ENCODE measurements at places on chromosomes 3 and 15.

DNA sequence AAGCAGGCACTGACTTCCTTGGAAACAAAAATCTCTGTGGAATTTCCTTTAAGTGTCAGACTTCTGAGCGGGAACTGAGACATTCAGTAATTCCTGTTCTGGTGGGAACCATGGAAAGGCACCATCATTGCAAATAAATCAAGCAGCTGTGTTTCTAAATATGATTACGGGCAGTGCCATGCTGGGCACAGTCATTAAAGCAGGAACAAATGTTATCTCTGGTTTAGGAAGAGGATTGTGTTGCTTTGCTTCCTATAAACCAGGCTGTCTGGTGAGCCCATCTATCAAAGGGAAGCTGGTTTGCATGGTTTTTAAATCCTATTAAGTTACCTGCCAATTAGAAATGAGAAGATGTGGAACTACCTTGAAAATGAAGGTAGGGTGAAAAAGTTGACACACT, 86.7 kb downstream of the EBLN2 start:
- no peak for DNase-seq

DNA sequence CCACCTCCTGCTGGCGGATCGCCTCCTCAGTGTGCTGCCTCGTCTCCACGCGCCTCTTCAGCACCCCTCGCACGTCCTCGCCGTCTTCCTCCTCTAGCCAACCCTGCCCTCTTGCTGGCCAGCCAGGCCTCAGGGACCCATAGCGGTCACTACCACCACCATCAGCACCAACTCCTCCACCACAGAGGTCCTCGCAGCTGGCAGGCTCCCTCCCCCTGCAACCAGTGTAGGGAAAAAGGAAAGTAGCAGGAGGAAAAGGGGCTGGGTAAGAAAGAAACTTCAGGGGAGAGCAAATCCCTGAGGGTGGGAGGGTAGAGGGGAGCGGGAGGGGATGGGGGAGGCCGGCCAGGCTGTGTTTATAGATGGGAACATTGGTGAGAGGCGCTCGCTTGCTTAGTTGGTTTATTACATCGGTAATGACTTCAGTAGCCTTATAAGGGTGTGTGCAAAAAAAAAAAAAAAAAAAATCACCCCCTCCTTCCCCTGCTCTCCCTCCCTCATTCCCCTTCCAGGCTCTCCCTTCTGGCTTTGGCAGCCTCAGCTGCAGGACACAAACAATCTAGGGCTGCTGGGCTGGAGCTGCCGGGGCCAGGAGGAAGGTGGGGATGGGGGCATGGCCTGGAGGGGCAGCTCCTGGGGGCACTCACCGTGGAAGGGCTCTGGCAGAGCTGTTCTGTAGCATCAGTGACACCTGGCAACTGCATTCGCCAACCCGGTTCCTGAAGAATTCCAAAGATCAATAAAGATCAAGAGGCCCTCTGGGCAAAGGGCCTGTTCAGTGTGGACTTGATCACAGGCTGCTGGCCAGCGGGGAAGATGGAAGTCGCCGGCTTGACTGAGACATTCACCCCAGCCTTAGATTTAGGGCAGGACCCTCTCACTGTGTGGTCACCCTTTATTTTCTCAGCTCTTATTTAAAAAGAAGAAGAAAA, 116.2 kb upstream of the HACD2 start:
- DNase-seq = peak; percentile 56

DNA sequence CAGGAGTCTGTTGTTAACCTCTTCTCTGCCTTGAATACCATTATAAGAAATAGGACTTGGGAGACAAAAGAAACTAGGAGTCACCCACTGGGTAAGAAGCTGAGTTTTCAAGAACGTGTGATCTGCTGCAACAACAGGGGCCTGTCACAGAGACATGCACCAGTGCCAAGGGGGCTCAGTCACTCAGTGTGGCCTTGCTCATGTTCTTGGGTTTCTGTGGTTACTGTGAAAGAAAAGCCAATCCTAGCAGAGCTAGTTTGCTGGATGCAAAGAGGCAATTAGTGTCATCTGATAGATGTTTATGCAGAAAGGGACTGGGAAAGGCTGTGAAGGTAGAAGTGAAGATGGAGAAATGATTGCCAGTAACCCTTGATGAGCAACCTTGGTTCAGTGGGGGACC, 126.3 kb downstream of the IQCH start:
- no peak for DNase-seq

DNA sequence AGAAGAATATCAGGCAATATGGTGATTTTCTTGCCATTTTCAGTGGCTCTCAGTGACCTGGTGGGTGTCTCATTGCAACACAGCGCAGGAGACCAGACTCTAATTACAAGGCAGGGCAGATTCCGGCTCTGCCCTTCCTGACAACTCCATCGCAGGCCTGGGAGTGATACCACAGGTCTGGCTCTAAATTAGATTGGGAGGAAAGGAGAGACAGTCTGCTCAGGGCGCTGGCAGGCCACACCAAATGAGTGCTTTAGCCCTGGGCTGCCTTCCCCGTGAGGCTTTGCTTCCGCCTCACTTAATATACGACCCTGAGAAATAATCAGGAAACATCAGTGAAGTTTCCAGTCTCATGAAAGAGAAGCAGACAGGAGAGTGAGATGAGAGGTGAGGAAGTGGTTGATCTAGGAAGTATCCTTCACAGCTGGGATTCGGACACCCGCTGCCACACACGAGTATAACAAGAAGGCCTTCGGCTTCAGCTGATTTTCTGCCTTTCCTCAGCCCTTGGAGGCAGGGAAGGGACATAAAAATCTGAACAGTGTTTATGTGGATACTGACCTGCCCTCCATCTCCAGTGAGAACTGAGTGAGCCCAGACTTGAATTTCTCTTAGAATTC, 73.7 kb upstream of the PROK2 start:
- DNase-seq = no peak

GRCh38 chr3:76826861-76827260, 213.0 kb upstream of the ROBO2 start:
- DNase-seq = no peak

GRCh38 chr3:18302517-18302916, 122.6 kb downstream of the SATB1 start:
- peak; percentile 37 for DNase-seq

DNA sequence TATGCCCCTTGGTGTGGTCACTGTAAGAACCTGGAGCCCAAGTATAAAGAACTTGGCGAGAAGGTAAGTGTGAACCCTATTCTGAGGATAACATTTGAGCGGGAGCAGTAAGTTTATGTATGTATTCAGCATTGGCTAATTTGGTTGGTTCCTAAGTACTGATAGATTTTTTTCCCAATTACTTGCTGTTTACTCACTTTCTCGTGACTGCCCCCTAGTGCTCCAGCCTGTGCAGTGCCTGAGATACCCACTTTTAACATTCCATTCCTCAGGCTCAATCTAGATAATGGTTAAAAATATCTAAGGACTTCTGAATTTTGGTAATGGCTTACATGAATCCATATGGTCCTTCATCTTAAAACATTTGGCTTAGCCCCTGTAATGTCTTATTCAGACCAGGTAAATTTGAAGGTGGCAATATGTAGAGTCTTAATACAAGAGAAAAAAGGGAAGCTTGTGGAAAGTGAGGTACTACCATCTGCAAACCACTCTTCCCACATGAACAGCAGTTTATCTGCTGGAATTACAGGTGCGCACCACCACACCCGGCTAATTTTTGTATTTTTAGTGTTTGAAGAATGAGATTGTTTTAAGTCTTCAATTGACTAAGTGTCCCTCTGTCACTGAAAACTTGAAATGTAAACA, 7.1 kb downstream of the ELL3 start:
- DNase-seq = peak; percentile 67

DNA sequence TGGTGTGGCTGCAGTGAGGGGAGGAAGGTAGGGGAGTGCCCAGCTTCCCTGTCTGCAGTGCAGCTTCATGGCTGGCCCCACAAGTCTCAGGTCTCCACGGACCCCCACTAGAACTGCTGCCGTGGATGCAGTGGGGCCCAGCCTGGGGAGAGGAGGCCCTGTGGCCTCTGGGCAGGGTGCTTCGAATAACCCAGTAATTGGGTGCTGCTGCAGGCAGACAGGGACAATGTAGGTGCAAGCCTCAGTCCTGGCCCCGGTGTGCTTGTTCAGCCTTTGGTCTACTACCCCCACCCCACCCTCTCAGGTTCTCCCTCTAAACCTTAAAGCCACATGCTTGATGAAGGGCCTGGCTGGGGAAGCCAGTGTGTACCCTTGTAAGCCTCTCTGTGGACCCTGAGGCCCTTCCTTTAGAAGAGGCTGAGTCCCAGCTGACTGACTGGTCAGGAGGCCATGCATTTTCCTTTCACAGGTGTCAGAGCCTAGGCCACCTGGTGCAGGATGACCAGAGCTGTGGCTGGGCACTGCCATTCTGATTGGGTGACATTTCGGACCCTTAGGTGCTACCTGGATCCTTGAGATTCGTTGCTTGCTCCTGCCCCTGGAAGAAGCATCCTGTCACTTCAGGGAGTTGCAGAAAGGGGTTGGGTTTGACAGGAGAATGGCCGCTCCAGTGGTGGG, 21.1 kb upstream of the EXOG start:
- DNase-seq = no peak

GRCh38 chr15:67296684-67297083, 42.1 kb downstream of the IQCH start:
- DNase-seq = no peak

GRCh38 chr3:124620600-124621063, 109.6 kb upstream of the UMPS start:
- DNase-seq = peak; percentile 28

- peak; percentile 70 for DNase-seq
Observed at GRCh38 chr15:66619152-66619903, 53.5 kb upstream of the LCTL start.

DNA sequence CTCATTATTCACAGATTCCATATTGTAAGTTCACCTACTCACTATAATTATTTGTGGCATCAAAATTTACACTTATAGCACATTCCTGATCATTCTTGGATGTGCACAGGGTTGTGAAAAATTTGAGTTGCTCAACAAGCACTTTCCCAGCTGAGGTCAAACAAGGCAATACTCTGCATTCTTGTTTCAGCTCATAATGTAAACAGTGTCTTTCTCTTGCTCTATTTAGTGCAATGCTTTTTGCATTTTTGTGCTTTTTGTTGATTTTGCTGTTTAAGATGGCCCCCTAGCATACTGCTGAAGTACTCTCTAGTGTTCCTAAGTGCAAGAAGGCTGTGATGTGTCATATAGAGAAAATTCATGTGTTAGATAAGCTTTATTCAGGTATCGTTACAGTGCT, 66.7 kb upstream of the TNIK start:
- peak; percentile 83 for DNase-seq

GRCh38 chr3:49263159-49263889, 13.7 kb downstream of the C3orf62 start:
- no peak for DNase-seq

- DNase-seq = no peak
Observed at GRCh38 chr15:42692536-42692935, 44.4 kb downstream of the CDAN1 start.

DNA sequence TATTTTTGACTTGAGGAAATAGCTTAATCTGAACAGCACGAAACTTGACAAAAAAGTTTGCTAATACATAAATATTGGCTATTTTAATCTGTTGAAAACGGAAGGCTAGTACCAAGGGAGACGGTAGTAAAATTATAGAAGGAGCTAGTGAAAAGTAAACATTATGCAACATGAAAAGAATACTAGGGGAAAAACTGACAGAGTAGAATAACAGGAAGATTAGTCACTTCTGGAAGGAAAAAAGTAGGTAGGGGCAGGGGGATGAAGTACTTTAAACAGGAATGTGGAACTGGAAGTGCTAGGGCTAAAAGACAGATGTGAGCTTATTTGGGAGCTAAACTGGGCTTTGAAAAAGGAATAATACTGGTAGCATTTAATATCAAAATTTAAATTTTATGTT, 60.1 kb downstream of the MBNL1 start:
- DNase-seq = peak; percentile 81

DNA sequence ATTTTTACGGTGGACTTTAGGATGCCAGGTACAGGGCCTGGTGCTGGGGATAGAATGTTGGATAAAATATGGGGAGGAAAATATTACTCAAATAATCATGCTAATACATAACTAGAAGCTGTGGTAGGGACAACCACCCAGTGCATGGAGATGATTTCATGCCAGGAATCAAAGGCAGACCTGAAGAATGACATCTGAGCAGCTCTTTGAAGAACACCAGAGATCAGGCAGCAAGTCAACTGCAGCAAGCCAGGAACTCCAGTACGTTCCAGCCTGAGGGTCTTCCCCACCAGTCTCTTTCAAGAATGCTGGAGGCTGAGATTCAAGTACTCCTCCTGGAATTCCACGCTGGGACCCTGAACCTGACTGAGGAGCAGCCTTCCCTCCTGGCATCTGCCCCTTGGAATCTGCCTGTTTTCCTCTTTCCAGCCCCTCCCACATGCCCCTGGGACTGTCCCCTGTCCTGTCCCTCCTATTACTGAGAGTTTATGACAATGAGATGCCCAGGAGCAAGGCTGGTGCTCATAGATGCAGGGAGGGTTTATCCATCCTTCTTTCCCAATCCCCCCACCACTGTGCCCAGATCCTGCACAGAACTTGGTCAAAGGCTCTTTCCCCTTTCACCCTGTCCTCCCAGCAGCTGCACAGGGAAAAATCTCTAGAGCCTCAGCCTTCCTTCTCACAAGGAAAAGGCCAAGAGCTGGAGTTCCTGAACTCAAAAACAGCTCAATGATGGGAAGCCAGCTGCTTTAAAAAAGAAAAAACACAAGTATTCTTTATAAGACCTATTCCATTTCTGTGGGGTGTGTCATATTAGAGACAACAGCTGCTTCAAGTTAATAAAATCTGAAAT, 68.0 kb downstream of the PDZRN3 start:
- DNase-seq = peak; percentile 57

GRCh38 chr3:112391648-112392047, 58.7 kb downstream of the CD200 start:
- DNase-seq = no peak

DNA sequence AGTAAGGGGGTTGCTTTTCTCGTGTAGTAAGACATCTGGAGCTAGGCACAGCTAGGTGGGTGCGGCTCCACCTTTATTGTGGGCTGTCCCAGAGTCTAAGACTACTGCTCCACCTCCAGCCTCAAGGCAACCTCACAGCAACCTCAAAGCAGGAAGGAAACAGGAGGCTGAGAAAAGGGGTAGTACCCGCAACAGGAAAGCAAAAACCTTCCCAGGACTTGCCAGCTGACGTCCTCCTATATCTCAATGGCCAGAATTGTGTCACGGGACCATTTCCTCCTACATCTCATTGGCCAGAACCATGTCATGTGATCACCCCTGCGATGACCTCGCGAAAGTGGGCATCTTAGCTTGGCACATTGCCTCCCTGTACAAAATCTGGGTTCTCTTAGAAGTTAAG, 4.3 kb upstream of the GPR160 start:
- no peak for DNase-seq

DNA sequence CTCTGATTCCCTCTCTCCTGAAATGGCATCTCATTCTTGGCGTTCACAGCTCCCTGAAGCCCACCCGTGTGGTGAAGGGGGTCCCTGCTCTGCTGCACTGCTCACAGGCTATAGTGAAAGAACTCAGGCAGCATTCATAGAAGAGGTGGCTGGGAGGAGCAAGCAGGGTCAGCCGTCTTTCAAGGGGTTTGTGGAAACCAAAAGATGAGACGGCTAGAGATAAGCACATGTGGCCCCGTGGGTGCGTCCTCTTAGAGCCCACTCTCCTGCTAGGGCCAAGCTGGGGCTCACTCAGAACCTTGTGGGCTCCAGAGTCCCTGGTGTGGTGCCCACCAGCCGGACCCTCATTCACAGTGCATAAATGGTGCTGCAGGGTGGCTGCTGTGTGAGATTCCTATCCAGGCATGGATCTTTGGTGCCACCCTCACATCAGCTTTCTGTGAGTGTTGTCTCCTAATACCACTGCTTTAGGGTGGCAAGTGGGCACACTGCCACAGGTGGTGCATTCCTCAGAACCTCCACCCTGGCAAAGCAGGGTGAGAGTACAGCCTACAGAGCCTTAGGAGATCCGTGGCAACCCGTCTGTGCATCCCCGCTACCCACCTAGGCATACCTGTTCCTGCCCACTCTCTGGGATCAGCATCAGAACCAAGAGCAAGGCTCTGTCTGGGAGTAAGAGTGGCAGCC, 11.2 kb upstream of the SEMA4B start:
- DNase-seq = no peak

Data from fibroblast of skin of scalp (primary cell).